Effector CD4-positive, alpha-beta T cell (primary cell): ENCODE measurements at places on chromosomes 11 and 22.

DNA sequence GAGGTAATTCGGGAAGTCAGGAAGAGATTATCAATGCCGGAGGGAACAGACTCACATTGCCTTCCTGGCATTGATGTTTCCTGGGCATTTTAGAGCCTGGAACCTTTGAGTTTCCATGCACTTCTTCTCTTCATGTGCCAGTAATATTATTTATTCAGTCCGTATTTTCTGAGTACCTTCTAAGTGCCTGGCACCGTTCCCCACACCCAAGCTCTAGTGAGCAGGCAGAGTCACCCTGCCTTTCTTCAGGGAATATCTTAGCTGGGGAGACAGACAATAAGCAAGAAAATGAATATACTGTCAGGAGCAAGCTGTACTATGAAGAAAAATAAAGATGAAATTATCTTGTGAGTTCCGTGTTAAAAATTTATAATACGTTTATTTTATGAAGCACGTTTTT, 136.2 kb upstream of the SEZ6L start:
- no peak for DNase-seq

DNA sequence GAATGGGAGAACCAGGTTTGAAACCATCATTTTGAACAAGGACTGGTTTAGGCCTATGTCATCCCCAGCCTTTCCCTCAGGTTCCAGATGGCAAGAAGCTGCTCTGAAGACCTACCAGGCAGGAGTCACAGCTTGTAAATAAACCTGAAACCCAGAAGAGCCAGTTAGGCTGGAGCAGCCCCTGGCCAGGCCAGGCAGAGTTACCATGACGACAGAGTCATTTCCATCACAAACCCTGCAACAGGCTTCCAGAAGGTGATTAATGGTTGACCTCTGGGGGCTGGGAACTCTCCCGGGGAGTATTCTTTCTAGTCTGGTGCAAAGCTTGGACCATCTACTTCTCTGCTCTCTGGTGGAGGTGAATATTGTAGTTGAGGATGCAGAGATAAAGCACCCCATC, 164.1 kb upstream of the NCAM1 start:
- no peak for DNase-seq

DNA sequence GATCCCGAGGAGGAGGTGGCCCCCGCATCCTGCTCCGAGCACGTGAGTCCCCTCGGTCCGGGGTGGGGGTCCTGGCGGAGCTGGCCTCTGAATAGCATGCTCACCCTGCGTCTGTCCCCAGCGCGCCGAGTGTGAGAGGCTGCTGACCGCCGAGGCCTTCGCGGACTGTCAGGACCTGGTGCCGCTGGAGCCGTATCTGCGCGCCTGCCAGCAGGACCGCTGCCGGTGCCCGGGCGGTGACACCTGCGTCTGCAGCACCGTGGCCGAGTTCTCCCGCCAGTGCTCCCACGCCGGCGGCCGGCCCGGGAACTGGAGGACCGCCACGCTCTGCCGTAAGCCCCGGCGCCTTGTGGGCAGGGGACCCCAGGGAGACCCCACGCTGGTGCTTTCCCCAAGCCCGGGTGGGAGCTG, 3.5 kb downstream of the MUC2 start:
- DNase-seq, result no peak

- no peak for DNase-seq
These were observed 219.3 kb upstream of the TMEM45B start for GRCh38 chr11:129596351-129596750.

DNA sequence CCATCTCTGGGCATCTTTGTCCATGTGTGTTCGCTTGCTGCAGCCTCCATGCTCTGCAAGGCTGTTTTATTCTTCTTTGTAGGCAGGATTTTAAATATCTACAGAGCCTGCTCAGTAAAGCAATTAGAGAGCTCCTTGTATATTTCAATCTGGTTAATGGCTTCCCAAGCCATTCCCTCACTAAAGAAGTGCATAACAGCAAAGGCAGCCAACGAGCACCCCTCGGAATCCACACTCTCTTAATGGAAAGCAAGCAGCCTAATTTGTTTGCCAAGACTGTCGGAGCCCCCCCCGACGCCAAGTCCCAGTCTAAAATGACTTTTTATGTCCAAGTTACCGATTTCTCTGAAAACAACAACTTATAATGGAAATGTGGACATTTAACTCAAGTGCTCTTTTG, 123.6 kb downstream of the ARL14EP start:
- DNase-seq, result no peak

- no peak for DNase-seq
These were observed 14.5 kb downstream of the NARS2 start for GRCh38 chr11:78560153-78560552.

GRCh38 chr22:36154423-36154945, 6.1 kb downstream of the APOL3 start:
- no peak for DNase-seq

DNA sequence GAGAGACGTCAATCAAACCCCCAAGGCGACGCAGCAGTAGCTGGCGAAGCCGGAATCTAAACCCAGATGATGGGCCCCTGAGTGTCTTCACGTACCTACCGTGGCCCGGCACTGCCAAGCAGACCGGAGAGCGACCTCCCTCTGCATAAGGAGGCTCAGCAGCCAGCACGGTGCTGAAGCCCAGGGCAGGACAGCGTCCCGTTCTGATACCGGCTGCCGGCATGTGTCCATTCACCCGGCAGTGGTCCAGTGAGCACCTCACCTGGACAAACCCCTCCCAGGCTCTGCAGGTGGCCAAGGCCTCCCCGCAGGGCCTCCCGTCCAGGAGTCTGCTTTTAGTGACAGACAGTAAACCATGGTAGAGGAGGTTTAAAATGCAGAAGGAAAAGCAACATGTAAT, 142.0 kb downstream of the BRD1 start:
- DNase-seq, result no peak

DNA sequence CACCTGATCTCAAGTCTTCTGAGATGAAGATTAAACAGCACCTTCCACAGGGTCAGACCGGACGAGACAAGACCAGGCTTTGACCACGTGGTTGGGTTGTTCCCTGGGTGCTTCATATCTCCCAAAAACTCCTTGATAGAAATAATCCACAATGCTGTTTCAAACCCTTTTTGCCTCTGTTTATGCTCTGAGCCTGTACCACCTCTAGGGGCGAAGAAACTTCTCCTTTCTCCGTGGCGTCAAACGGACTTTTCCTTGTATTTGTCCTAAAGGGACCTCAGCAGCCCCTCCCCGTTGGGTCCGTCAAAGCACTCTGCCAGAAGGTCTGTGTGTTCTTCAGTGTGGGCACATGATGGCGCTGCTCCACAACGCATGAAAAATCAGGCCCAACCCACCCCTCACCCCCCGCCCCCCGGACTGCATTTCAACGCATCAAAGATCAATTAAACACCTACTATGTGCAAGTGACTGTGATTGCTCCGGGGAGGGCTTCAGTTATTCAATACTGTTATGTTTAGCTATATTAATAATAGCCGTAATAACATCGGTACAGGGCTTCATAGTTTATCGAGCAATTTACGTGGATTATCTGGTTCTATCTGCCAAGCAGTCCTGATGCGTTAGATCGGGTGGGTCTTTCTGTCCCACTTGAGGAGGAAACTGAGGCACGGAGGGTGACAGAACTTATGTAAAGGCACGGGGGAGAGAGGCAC, 17.3 kb upstream of the EIF3D start:
- no peak for DNase-seq

- no peak for DNase-seq
These were observed 60.2 kb downstream of the LINC01488 start for GRCh38 chr11:69541501-69542313.

GRCh38 chr11:79170321-79170720, 270.5 kb downstream of the TENM4 start:
- DNase-seq, result no peak

DNA sequence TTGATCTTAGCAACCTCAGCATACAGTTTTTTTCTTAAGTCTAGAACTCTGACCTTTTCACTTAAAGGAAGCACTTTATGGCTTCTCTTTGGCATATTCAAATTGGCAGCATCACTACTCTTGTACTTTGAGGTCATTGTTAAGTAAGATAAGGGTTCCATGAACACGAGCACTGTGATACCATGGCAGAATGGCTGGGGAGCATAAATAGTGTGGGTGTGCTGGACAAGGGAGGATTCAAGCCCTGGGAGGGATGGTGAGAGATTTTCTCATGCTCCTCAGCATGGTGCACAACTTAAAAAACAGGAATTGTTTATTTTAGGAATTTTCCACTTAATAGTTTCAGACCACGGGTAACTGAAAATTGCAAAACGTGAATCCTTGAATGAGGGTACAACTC, 111.4 kb downstream of the ATXN10 start:
- DNase-seq, result no peak

DNA sequence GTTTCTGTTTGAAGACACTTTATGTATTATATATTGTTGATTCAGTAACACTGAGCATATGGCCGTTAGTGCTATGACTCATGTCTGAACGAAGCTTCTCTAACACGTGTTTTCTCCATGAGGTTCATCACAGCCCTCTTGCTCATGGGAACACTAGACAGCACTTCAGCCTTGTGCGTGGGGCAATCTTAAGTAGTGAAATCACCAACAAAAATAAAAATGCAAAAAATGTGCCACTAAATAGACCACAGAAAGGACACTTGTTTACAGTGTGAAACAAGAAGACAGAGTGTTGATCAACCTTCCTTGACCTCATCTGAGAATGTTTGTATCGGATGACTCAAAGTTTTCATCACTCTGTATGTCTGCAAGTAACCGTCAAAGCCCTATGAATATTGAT, 94.5 kb downstream of the FDX1 start:
- DNase-seq, result no peak

DNA sequence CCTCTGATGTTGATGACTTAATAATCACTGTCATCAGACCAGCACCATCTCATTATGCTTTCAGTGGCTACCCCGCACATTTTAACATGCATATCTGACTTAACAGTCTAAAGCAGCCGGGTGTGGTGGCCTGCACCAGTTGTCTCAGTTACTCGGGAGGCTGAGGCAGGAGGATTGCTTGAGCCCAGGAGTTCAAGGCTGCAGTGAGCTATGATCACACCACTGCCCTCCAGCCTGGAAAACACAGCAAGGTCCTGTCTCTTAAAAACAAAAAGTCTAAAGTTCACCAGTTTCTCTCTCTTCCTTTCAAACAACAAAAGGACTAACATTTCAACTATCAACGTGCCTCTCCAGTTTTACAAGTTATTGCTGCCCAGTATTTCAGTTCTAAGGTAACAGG, 55.3 kb upstream of the GAB2 start:
- DNase-seq, result no peak

- DNase-seq, result no peak
These were observed 420.7 kb upstream of the CADM1 start for GRCh38 chr11:115924744-115925567.

DNA sequence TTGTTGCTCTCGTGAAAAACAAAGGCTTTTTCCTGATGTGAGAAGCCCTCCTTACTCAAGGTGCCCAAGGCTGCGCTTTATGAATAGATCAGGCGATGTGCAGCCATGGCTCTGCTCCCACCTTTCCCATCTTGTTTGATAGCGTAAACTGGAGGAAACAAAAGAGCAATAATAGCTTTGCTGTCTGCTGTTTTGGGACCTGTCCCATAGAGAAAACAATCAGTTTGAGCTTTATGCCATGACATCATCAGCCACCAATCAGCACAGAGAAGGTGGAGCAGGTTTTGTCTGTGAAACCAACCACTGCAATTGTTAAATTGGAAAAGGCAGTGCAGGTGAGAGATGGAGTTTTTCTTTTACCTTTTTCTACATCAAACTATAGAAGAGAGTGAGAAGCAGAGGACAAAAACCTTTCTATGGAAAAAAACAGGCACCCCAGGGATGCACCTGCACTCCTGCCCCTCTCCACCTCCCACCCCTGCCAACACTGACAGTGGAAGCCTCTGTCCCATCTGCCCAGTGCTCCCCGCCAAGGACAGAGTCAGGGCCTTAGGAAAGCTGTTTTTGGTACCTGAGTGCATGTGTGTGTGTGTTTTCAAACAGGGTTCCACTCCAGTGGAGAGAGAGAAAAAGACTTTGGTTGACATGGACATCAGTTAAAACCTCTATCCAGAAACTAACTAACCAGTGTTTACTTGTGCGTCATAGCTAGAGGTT, 80.7 kb downstream of the MICAL3 start:
- DNase-seq, result no peak

- no peak for DNase-seq
These were observed 52.7 kb downstream of the MPPED2 start for GRCh38 chr11:30533445-30533947.

DNA sequence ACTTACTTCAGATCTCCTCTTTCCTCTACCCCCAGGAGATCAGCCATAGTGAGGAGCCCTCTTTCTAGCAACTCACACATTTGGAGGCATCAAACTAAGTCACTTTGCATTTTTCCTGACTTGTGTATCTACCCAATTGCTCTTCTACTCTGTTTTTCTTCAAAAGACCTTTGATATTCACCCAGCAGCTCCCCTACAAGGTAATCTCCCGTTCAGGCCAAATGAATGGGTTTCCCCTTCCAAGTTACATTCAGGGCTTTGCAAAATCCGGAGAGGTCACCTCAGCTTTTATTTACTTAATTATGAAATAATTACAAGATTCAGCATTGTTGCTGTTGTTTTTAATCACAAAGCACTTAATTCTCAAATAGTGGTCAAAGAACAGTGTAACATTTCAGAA, 6.1 kb downstream of the LARGE1 start:
- DNase-seq, result no peak

DNA sequence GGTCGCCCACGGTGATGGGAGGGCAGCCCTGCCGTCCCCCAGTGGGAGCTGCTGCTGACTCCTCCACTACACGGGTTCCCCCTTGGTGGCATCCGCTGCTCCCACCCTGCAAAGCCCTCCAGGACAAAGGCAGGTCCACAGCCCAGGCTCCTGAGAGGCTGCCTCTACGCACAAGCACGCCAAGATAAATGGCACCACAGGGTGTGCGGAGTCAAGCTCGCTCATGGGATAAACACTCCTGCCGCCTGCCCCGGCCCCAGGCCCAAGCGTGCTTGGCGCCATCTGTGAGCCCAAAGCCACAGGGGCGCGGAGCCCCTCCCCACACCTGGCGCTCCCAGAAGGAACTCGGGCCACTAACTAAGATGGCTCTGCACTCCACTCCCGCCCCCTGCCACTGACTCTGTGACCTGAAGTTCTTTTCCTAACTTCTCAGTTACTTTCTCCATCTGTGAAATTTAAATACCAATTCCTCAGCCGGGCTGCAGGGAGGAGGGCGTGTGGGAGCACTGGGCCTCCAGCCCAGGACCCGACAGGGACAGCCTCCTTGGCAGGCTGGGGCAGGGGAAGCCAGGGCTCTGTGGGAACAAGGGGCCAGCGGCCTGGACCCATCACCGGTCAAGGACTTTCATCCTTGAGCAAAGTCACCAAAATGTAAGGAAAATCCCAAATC, 14.9 kb downstream of the EHD1 start:
- no peak for DNase-seq

GRCh38 chr11:75463106-75463774, 30.2 kb upstream of the KLHL35 start:
- no peak for DNase-seq
